ENCODE measurements at places on chromosomes 2 and 18. TPM values are rescaled to one million over a fixed set of nuclear protein-coding genes. Genes with fewer than 3 reads are reported as not detected.
A peak's percentile ranks its signal among the peaks of the same experiment; 100 is the strongest.

- peaks cover 12% of the 10 kb centered on the region for H3K36me3 ChIP-seq
- H3K27ac ChIP-seq = no peak overlapping the region
- H3K27me3 ChIP-seq = no peaks in the 10 kb centered on the region
- no peaks in the 10 kb centered on the region for H3K4me1 ChIP-seq
- peak overlapping the region; percentile 97 for H3K4me3 ChIP-seq
- DNase-seq = no peak
Measured at GRCh38 chr18:59357928-59358327, 1.1 kb downstream of the LMAN1 start.

DNA sequence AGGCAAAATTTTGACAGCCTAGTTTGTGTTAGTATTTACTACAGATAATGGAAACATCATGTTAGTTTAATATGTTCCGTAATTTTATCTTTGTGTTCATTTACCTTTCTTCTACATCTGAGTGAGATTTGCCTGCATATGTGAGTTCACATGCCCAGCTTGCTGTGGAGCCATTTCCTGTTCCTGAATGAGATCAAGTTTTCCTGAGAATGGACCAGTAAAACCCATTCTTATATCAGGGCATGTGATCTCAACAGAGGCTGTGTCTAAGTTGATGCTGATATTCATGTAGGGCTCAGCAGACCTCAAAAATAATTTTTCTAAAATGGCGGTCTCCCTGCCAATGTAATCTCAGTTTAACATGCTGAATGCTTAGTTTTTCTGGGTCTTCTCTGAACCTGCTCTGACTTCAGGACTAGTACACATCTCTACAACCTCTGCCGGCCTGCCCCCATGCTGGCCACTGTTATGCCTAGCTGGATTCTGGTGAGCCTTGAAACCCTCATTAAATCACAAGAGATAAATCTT is 1.0 kb downstream of the IL1A start:
- H3K27ac ChIP-seq = no peak overlapping the region
- H3K4me3 ChIP-seq = no peak overlapping the region
- H3K36me3 ChIP-seq = no peaks in the 10 kb centered on the region
- DNase-seq = no peak
- no peaks in the 10 kb centered on the region for H3K27me3 ChIP-seq

- peaks cover 26% of the 10 kb centered on the region for H3K4me1 ChIP-seq
- H3K4me3 ChIP-seq = no peak overlapping the region
- DNase-seq = no peak
Measured at GRCh38 chr2:40285391-40285790, 166.5 kb downstream of the SLC8A1 start.

DNA sequence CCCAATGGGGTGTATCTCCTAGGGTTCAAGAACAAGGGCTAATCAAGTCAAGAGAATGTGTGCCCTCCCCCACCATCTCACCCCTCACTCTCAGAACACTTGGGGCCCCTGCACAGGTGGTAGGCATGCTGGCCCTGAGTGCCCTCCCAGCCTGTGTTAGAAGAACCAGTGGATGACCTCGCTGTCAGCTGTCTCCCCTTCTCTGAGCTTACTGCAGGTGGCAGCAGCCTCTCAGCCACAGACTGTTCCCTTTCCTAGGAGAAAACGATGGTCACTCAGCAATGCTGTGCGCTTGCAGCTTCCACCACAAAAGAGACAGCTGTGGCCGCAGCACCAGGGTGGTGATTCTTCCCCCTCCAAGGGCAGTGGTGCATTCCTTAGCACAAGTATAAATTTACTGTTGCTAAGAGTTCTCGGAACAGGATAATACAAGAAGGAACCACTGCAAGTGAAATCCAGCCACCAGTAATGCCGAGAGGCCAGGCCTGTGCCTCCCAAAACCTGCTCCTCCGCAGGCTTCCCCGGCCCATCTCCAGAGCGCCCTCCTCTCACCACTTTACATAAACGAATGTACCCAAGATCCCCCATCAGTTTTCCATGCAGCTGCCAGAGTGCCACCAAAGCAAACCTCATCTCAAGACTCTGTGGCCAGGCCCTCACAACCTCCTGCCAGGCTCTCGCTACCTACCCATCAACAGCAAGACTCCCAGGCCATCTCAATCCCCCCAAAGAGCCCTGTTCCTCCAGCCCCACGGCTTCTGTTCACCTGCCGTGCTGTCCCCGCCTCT is 935 bp upstream of the RAMP1 start:
- no peaks in the 10 kb centered on the region for H3K36me3 ChIP-seq
- no peak overlapping the region for H3K27ac ChIP-seq
- peak; percentile 89 for DNase-seq
- H3K4me3 ChIP-seq = no peak overlapping the region
- peaks cover 4% of the 10 kb centered on the region for H3K27me3 ChIP-seq

GRCh38 chr2:38497670-38498037 is 105.1 kb downstream of the HNRNPLL start:
- no peak for DNase-seq
- peaks cover 14% of the 10 kb centered on the region for H3K4me1 ChIP-seq
- H3K27ac ChIP-seq = no peak overlapping the region
- no peaks in the 10 kb centered on the region for H3K36me3 ChIP-seq

GRCh38 chr2:120042359-120042758 is 29.5 kb downstream of the EPB41L5 start:
- DNase-seq = no peak
- H3K27ac ChIP-seq = no peak overlapping the region
- H3K4me1 ChIP-seq = no peaks in the 10 kb centered on the region
- H3K36me3 ChIP-seq = peaks cover 8% of the 10 kb centered on the region
- no peaks in the 10 kb centered on the region for H3K27me3 ChIP-seq

GRCh38 chr2:207434899-207435465 is 94.8 kb upstream of the CREB1 start:
- no peaks in the 10 kb centered on the region for H3K36me3 ChIP-seq
- H3K4me1 ChIP-seq = no peaks in the 10 kb centered on the region
- no peak overlapping the region for H3K4me3 ChIP-seq
- no peak for DNase-seq
- no peaks in the 10 kb centered on the region for H3K27me3 ChIP-seq

DNA sequence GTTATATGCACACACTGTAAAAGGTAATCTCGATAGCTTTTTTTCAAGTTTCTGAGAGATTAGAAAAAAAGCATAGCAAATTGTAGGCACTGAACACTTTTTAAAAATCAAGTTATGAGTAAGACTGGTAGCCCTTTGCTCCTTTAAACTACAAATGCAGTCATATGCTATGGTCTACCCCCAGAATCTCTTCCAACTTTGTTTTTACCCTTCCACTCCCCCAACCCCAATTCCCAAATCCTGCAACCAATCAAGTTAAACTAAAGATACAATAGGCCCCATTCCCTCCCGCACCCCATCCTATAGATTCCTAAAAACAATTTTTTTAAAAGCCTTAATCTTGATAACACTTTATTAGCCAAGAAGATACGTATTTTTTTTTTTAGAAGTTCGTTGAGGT is 752 bp upstream of the BAZ2B start:
- H3K27ac ChIP-seq = peak overlapping the region; percentile 98
- peak; percentile 32 for DNase-seq
- peak overlapping the region; percentile 93 for H3K4me3 ChIP-seq
- H3K27me3 ChIP-seq = no peaks in the 10 kb centered on the region

GRCh38 chr2:189267925-189268579 is 88.5 kb upstream of the COL5A2 start:
- H3K27me3 ChIP-seq = no peaks in the 10 kb centered on the region
- H3K36me3 ChIP-seq = no peaks in the 10 kb centered on the region
- no peaks in the 10 kb centered on the region for H3K4me1 ChIP-seq

- H3K36me3 ChIP-seq = no peaks in the 10 kb centered on the region
- peak overlapping the region; percentile 92 for H3K4me3 ChIP-seq
- no peaks in the 10 kb centered on the region for H3K4me1 ChIP-seq
- H3K27me3 ChIP-seq = no peaks in the 10 kb centered on the region
- peak overlapping the region; percentile 78 for H3K27ac ChIP-seq
- DNase-seq = no peak
Measured at GRCh38 chr2:19346983-19347618, 11.3 kb downstream of the OSR1 start.

GRCh38 chr2:203786549-203787351 is 80.3 kb downstream of the CD28 start:
- no peaks in the 10 kb centered on the region for H3K36me3 ChIP-seq
- no peak for DNase-seq
- no peaks in the 10 kb centered on the region for H3K27me3 ChIP-seq
- H3K4me1 ChIP-seq = peaks cover 25% of the 10 kb centered on the region
- no peak overlapping the region for H3K4me3 ChIP-seq

DNA sequence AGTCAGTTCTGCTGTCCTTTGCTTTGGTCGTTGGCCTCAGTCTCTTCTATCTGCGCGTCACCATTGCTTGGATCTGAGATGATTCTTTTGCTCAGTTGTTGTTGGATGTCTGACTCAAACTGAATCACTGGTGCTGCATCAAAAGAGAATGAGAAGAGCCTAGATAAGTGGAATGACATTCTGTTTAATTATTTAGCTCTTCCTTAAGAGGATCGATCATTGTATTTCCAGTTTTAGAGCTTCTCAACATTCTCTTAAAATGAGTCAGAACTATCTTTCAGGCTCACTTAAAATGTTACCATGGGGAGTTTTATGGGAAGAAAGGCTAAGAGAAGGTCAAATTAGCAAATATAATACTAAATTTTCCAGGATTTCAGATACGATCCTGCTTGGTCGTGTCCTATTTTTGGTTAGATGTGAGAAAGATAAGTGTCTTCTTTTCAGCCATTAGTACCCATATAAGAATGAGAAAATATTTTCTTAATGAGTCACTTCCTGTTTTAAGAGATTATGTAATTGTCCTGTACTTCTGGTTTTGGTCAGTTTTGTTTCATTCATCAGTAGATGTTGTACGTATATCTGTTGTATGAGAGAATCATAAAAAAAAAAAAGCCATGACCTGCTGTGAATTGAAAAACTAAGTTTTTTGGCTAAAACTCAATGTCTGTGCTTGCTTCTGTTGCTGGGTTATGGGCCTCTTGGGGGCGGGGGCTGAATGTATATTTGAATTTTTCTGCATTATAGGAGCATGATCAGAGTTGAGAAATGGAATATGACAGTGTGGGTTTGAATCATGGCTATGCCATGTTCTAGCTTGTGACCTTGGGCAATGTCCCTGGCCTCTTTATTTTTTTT is 31.6 kb upstream of the CASP10 start:
- peaks cover 11% of the 10 kb centered on the region for H3K4me1 ChIP-seq
- no peak overlapping the region for H3K4me3 ChIP-seq
- DNase-seq = peak; percentile 16
- H3K36me3 ChIP-seq = no peaks in the 10 kb centered on the region
- H3K27ac ChIP-seq = peak overlapping the region; percentile 67
- H3K27me3 ChIP-seq = no peaks in the 10 kb centered on the region

DNA sequence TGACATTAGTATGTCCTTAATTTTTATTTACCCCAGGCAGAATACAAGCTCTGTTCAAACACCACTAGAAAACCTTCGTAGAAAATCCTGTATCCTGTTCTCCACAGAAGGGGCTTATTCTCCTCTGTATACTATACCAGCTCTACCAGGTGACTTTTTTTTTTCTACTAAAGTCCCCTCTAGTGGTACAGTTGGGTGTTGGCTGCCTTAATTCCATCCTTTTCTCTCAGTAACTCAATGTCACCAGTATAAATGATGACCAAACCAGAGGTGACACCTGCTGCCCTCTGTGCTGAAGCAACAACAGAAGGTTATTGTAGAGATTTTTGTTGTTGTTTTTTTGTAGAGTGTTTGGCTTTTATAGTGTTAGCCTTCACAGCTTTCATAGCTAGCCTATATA is 1322.0 kb downstream of the LRP1B start:
- no peak for DNase-seq
- no peaks in the 10 kb centered on the region for H3K36me3 ChIP-seq
- H3K27me3 ChIP-seq = no peaks in the 10 kb centered on the region
- no peak overlapping the region for H3K27ac ChIP-seq
- H3K4me3 ChIP-seq = no peak overlapping the region

- H3K27me3 ChIP-seq = no peaks in the 10 kb centered on the region
- DNase-seq = no peak
- H3K27ac ChIP-seq = no peak overlapping the region
- no peaks in the 10 kb centered on the region for H3K4me1 ChIP-seq
- no peak overlapping the region for H3K4me3 ChIP-seq
Measured at GRCh38 chr18:46754188-46754587, 2.7 kb downstream of the ST8SIA5 start.

DNA sequence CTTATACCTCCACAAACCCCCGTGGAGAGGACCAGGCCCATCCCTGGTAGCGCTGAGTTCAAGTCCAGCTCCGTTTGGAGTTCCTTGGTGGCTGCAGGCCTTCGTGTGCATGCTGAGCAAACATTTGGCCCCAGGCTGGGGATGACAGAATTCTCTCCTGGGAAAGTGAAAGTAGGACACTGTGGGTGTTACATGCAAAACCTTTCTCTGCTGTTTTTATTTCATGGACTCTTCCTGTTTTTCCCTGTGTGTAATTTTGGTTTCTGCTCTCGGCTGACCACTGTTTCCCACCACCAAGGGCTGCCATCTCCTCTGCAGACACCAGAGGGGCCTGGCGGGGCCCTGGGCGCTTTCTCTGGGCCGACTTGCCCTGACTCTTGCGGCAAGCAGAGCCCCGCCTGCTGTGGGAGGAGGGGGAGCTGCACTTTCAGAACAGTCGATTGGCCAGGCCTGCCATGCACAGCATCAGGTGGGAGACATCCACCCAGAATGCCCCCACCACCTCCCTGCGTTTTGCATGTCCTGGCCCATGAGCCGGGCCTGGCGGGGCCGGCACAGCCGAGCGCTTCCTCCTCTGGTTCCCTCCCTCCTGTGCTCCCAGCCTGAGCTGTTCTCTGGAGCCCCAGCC is 102.4 kb downstream of the CABLES1 start:
- H3K4me3 ChIP-seq = no peak overlapping the region
- H3K36me3 ChIP-seq = no peaks in the 10 kb centered on the region
- DNase-seq = no peak
- H3K27me3 ChIP-seq = no peaks in the 10 kb centered on the region
- H3K27ac ChIP-seq = peak overlapping the region; percentile 70

GRCh38 chr2:69779258-69780001 is 37.5 kb downstream of the ANXA4 start:
- H3K4me1 ChIP-seq = 0 out of 2 replicates have a peak, but pooled peaks cover 13% of the 10 kb centered on the region
- H3K27me3 ChIP-seq = no peaks in the 10 kb centered on the region
- no peak overlapping the region for H3K4me3 ChIP-seq
- peak; percentile 33 for DNase-seq
- no peak overlapping the region for H3K27ac ChIP-seq

The UBXN4 gene
- total RNA-seq = 129 TPM

The ERBB4 gene
- total RNA-seq = 3.0 TPM

The COLEC12 gene
- not detected for total RNA-seq

The SLC38A11 gene
- total RNA-seq = 0.18 TPM

The DPP4 gene
- total RNA-seq = 0.08 TPM

The TTLL4 gene
- 52.1 TPM for total RNA-seq

The C2orf66 gene
- 0.08 TPM for total RNA-seq

Data from SJCRH30 (cell line).